ENCODE measurements at places on chromosomes 2 and 18.
A peak's percentile ranks its signal among the peaks of the same experiment; 100 is the strongest.

- DNase-seq = no peak
These were observed 333.4 kb upstream of the KCNH7 start for GRCh38 chr2:163171786-163172530.

DNA sequence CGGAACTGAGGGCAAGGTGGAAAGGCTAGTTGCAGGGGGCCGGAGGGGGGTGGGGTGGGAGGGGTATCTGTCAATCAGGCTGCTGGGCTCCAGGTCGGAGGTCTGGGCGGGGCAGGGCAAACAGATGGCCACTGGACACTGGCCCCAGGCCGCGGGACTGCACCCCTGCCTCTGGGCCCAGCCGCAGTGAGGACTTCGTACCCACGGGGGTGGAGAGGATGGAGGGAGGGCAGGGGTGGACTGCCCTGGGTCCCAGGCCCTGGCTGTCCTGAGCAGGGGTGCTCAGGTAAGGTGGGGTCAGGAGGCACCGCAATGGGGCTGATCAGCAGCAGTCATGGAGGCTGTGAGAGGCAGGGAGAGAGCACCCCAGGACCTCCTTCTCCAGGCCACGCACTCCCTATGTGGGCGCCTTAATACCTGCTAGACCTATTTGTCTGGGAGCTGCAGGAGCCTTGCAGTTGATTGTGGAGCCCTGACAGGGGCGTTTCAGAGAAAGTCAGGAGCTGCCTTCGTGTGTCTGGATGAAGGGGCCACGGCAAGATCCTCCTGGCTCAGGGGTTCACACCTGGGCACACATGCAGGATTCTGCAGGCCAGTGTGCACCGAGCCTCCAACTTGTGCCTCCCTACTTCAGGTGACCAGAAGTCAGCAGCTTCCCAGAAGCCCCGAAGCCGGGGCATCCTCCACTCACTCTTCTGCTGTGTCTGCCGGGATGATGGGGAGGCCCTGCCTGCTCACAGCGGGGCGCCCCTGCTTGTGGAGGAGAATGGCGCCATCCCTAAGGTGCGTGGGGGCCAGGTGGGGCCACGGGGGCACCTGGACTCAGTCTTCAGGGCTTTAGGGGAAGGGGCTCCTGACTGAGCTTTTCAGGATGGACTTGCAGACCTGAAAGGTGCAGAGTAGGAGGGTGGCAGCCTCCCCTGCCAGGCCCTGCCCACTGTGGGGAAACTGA, 1.5 kb downstream of the CTDSP1 start:
- no peak for DNase-seq

- DNase-seq = no peak
These were observed 27.9 kb downstream of the MGAT4A start for GRCh38 chr2:98702858-98703620.

- no peak for DNase-seq
These were observed 46.0 kb downstream of the COX7A2L start for GRCh38 chr2:42314892-42315468.

DNA sequence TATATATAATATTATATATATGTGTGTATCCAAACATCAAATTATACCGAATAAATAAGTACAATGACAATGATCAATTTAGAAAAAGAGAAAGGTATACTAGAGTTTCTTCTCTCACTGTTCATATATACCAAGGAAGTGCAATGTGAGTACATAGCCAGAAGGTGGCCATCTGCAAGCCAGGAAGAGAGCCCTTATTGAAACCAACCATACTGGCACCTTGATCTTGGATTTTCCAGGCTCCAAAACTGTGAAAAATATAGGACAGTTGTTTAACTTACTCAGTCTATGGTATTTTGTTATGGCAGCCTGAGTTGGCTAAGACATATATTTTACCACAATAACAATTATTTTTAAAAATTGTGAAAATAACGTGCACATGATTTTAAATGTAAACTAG, 1490.2 kb upstream of the SLC39A10 start:
- peak; percentile 11 for DNase-seq

DNA sequence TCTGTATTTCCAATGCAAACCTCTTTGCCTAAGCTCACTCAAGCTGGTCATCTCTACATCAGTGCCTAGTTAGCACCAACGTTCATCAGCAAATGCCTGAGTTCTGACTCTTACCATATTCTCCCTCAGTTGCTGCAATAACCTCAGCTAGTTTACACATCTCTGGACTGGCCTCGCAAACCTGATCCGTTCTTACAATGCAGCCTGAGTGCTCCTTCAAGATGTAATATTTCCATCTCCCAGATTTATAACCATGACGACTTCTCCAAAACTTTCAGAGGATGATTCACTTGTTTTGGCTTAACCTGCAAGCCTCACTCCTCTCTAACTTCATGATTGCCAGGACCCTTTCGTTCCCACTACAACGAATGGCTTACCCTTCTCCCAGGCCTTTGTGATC, 69.7 kb downstream of the DIPK1C start:
- no peak for DNase-seq

- DNase-seq = no peak
These were observed 655.2 kb downstream of the EPHA4 start for GRCh38 chr2:220916931-220917330.

DNA sequence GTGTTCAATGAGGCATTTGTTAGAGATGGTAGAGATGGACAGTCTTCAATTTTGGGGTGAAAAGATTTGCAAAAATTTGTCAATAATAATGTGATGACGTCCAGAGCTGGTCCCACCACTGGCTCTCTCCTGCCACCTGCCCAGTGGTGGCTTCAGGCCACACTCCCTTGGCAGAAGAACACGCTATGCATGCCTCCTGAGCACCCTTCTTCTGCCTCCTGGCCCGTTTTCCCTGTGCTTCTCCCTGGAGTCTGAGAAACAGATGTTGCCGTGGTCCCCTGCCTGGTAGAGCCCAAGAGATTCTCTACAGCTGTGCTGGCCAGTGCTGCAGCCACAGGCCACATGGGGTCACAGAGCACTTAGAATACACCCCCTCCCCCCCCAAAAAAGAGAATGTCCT, 33.6 kb downstream of the INPP5D start:
- DNase-seq = no peak

GRCh38 chr2:44934983-44935728, 6.3 kb upstream of the SIX3 start:
- DNase-seq = peak; percentile 14

DNA sequence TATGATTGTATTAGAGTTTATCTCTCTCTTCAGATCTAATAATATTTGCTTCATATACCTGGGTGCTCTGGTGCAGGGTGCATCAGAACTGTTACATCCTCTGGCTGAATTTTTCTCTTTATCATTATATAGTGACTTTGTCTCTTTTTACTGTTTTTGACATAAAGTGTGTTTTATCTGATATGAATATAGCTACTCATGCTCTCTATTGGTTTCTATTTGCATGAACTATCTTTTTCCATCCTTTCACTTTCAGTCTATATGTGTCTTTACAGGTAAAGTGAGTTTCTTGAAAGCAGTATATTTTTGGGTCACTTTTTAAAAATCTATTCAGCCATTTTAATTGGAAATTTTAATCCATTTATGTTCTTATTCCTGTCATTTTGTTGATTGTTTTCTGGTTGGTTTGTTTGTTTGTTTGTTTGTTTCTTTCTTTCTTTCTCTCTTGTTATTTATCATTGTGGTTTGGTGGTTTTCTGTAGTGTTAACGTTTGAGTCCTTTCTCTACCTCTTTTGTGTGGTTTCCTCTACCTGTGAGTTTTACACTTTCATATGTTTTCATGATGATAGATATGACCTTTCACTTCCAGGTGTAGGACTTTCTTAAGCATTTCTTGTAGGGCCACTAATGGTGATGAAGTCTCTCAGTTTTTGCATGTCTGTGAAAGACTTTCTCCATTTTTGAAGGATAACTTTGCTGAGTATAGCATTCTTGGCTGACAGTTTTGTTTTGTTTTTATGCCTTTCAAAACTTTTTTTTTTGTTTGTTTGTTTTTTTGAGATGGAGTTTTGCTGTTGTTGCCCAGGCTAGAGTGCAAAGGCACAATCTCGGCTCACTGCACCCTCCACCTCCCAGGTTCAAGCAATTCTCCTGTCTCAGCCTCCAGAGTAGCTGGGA, 54.9 kb downstream of the CCNT2 start:
- DNase-seq = no peak

GRCh38 chr2:86445436-86445835, 4.3 kb downstream of the KDM3A start:
- no peak for DNase-seq

- DNase-seq = peak; percentile 30
These were observed 106.3 kb downstream of the GPR39 start for GRCh38 chr2:132522901-132523300.

GRCh38 chr2:127611076-127611925, 34.7 kb upstream of the GPR17 start:
- DNase-seq = no peak

DNA sequence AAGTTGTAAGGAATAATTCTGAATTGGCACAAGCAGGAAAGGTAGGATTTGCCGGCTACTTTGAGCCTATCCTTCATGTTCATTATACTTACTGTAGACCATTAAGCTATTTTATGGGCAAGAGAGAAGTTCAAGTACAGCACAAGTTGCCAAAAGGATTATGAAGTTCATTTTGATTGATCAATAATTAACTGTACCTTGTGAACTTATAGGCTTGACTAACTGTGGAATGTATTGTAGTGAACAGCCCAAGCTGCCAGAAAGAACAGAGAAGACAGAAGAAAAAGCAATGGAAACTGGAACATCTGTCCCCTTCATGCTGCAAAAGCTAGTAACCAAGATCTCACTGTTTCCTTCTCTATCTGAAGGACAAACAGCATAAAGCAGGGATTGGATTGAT, 810.1 kb upstream of the ZEB2 start:
- DNase-seq = no peak

DNA sequence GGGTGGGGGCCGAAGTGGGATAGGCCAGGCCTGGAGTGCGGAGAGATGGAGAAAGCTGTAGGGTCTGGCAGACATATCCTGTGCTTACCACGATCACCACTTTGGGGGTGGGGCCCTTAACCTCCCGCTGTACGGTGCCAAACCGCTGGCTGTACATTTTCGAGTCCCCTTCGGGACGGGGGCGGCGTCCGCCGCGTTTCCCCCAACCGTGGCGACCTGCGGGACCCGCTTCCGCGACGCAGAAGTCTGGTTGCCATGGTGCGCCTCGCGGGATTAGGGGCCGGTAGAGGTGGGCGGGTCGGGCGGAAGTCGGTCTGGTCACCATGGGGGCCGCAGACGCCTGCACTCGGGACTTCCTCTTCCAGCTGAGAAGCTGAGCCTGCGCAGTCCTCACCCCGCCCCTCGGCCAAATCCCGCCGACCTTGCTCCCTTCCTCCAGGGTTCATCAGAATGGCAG, at the start of gene CFAP53:
TSS of gene CFAP53 (minus strand) at position 248 of the 457 bp plus-strand sequence. CDS start at position 157, 91 bp downstream.
- DNase-seq = peak; percentile 92

DNA sequence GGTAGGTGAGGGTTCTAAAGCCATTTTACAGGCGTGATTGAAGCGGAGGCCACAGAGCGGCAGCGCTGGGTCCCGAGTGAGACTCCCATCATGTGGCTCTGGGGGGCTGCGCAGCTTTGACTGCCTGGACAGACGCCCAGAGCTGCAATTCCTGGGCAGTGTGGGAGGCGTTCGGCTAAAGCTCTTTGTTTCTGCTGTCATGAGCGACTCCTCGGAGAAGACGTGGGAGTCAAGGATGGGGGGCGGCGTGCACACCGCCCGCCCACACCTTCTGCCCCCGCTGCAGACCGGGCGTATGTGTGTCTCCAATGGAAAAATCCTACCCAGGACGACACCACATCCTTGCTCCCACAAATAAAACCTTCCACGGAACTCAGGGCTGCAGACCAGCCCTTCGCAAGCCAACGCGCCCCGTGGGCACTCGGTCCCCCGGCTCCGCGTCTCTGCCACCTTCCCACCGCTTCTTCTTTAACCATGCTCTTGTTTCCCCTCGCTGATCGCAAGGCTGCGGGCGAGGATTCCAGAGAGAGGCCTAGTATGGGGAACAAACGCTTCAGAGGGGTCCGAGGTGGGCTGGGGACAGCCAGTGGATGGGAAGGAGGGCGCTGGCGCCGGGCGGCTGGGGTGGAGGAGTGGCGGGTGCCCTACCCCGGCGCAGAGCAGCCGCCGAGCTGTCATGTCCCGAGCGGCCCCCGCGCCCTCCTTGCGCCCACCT, 680 bp upstream of the LBH start:
- no peak for DNase-seq

GRCh38 chr2:187055463-187055862, 206.5 kb upstream of the ZSWIM2 start:
- DNase-seq = peak; percentile 23

- no peak for DNase-seq
These were observed 11.8 kb downstream of the CNDP2 start for GRCh38 chr18:74507927-74508326.

GRCh38 chr2:19774805-19775176, 127.0 kb downstream of the TTC32 start:
- peak; percentile 65 for DNase-seq

- no peak for DNase-seq
These were observed 60.9 kb upstream of the MGAT5 start for GRCh38 chr2:134193006-134193405.

GRCh38 chr2:85695121-85695520, 963 bp downstream of the GNLY start:
- DNase-seq = no peak

DNA sequence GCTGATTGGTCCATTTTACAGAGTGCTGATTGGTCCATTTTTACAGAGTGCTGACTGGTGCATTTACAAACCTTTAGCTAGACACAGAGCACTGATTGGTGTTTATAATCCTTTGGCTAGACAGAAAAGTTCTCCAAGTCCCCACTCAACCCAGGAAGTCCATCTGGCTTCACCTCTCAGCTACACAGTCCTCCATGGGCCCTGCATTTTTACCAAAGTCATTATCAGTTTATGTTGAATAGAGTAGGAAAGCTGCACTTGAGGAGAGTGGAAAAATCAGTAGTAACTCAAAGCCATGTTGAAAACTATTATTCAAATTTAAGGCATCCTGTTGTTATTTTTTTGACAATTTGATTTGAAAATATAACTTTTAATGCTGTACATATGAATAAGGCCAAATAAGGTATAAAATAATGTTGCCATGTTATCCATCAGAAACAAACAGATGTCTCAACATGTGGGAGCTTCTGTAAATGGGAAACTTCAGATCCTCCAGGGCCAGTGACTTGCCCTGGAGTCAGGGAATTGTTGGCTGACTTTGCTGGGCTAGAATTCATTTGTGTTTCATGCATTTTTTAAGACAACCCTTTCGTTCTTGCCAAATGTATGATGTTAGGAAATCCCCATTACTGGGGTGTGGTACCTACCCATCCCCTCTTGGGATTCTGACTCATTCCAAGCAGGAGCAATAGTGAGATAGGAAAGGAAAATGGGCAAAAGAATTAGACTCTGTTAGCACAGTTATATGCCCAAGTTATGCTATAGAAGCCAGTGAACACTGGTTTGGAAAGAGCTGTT, 37.8 kb upstream of the CCDC195 start:
- no peak for DNase-seq

DNA sequence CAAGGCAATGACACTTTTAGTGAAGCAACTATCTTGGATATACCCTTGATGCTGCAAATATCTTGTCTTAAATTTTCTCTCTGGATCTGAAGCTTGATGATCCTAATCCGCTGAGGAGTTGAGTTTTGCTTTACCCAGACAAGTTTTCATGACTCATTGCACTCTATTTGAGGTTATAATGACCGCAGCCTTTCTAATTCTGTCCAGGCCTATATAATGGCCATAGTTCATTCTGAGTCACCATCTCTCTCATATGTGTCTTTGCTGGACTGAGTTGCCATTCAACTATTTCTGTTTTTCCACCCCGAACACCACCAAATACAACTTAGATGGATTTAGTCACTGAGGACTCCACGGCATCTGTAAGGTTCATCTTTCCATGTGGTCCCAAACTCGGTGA, 802.1 kb upstream of the FAM98A start:
- DNase-seq = no peak

Data from NCI-H345 (cell line).